ENCODE measurements at places on chromosomes 6 and 20.

GRCh38 chr6:122009000-122009350 lies 390.5 kb upstream of the HSF2 start:
- no peak for DNase-seq

DNA sequence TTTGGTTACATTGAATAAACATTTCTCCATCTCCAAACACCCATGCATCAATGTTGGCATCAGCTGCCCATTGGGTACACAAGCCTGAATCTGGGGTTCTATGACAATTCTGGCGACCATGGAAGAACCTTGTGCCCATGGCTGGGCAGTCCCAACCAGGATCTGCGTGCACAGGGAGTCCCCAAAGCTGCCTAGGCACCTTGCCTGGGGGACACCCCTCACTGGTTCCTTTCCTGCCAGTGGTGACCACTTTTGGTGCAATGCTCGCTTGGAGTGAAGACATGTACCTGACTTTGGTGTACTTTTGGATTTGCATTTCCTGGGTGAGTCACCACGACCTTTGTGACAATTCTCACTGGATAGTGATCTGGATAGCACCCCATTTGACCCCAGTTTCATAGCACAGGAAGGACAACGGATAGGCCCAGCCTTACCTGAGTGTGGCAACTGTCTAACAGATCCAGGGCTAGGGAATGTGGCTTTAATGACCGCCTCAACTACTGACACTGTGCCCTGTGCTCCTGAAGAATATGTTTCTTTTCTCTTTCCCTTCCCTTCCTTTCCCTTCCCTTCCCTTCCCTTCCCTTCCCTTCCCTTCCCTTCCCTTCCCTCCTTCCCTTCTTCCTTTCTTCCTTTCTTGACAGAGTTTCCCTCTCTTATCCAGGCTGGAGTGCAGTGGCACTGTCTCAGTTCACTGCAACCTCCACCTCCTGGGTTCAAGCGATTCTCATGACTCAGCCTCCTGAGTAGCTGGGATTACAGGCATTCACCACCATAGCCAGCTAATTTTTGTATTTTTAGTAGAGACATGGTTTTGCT lies 7.1 kb downstream of the SPINT3 start:
- DNase-seq = no peak

- no peak for DNase-seq
These were observed 28.7 kb upstream of the PHACTR3 start for GRCh38 chr20:59575653-59576052.

GRCh38 chr6:52512199-52512598 lies 64.7 kb downstream of the TRAM2 start:
- DNase-seq = no peak

GRCh38 chr20:4225745-4226144 lies 210.4 kb upstream of the RNF24 start:
- no peak for DNase-seq

GRCh38 chr20:9590189-9590588 lies 75.8 kb downstream of the LAMP5 start:
- DNase-seq = no peak

DNA sequence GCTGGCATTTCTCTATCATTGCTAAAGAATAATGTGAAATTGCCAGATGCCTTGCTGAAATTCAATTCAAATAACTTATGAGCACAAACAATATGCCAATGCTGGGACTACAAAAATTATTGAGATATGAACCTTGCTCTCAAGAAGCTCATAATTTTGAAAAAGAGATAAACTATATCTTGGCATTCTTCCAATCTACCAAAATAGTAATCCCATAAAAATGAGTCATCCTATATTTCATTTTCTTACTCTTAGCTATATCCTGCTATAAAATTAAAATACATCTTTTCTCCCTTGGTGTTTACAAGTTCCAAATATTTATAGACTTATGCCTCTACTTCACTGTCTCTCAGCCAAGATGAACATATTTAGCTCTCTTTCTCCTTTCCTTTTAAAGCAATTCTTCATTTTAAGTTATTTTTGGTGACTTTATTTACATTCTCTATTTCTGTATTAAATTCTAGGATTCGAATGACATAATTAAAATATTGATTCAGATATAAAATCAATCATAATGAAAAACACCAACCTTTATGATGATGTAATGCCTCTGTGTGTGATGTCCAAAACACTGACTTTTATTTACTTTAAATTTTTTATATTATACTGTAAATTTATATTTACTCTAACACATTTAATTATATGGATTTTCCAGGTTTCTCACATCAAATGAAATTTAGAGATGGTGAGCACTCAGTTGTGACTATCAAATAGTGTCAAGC lies 152.6 kb downstream of the CDK19 start:
- no peak for DNase-seq

- no peak for DNase-seq
These were observed 338.7 kb downstream of the PREX1 start for GRCh38 chr20:48489046-48489463.

Data from T-helper 22 cell (primary cell).